ELF-1 (cell line): ENCODE measurements at places on chromosomes 2 and 18.

- no peak for DNase-seq
Observed at GRCh38 chr2:42881732-42882131, 89.3 kb upstream of the HAAO start.

GRCh38 chr2:231795525-231796327, 9.5 kb downstream of the COPS7B start:
- DNase-seq = peak; percentile 14

DNA sequence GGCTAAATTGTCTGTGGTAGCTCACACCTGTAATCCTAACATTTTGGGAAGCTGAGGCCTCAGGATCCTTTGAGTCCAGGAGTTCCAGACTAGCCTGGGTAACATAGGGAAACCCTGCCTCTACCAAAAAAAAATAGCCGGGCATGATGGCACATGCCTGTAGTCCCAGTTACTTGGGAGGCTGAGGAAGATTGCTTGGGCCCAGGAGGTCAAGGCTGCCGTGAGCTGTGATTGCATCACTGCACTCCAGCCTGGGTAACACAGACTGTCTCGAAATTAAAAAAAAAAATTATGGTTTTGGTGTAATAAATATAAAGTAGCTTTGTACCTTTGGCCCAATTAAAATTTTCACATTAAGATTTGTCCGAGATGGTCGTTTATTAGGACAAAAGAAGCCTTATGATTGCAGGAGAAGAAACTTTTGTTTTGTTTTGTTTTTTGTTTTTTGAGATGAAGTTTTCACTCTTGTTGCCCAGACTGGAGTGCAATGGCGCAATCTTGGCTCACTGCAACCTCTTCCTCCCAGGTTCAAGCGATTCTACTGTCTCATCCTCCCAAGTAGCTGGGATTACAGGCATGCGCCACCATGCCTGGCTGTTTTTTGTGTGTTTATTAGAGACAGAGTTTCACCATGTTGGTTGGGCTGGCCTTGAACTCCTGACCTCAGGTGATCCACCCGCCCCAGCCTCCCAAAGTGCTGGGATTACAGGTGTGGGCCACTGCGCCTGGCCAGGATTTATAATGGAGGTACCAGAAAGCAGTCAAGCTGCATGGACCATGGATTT, 4.1 kb downstream of the MTA3 start:
- no peak for DNase-seq

DNA sequence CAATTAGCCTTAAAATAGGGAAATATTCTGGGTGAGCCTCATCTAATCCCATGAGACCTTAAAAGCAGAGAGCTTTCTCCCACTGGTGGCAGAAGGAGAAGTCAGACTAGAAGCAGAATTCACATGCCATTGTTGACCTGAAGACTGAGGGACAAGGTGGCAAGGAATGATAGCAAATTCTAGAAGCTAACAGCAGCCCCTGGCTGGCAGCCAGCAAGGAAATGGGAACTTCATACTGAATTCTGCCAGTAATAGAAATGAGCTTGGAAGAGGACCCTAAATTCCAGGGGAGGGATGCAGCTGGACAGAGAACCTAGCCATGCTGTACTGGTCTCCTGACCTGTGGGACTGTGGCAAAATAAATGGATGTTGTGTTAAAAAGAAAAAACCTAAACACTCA, 19.5 kb downstream of the B3GNT7 start:
- DNase-seq = no peak

DNA sequence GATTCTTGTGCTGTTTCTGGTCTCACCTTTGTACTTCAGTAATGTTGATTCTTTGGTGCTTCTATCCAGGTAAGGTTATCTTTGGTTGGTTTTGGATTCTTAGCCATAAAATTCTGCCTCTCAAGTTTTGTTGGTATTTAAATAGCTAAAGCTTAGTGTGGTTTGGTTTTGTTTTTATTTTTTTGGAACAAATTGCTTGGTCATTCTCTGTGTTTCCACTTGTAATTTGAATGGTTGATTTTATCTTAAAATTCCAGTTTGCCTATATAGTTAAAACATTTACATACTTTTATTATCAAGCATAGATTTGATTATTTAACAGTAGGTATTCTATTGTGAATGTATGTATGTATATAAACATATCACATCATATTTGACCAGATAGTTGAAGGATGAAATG, 6.6 kb downstream of the NCOA1 start:
- no peak for DNase-seq

DNA sequence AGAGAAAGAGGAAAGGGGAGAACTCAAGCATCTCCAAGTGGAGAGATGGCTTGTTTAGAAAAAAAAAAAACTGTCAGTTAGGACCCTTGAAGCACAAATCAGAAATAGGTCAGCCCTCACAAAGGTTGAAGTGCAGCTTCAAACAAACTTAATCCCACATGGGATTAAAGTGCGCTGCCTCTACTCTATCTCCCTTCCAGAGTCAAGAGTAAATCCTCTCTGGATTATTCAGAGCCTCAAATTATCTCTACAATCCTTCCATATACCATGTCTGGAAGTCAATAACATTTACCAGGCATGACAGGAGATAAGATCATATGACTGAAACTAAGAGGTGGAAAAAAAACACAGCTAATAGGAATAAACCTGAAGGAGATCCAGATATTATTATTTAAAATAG, 69.8 kb downstream of the SMAD7 start:
- DNase-seq = peak; percentile 56

GRCh38 chr2:37232131-37232933, 874 bp downstream of the NDUFAF7 start:
- DNase-seq = peak; percentile 31

- no peak for DNase-seq
Observed at GRCh38 chr2:12770300-12770968, 53.7 kb downstream of the TRIB2 start.

GRCh38 chr2:236816197-236817170, 246.9 kb downstream of the ACKR3 start:
- DNase-seq = no peak

GRCh38 chr2:223976635-223977226, 19.5 kb downstream of the MRPL44 start:
- no peak for DNase-seq

DNA sequence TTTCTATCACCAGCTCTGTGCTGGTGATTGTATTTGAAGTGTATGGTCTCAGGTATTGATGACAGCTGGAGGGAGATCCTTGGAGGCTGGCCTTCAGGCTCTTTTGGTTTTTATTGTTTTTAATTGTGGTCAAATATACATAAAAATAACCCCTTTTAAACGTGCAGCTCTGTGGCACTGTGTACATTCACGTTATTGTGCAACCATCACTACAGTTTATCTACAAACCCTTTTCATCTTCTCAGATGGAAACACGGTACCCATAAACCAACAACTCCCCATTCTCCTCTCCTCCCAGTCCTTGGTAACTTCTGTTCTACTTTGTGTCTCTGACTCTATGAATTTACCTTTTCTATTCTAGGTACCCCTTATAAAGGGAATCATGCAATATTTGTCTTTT, 79.3 kb upstream of the ATP8B1 start:
- DNase-seq = no peak

GRCh38 chr18:37471637-37472036, 94.0 kb downstream of the CELF4 start:
- DNase-seq = peak; percentile 72

DNA sequence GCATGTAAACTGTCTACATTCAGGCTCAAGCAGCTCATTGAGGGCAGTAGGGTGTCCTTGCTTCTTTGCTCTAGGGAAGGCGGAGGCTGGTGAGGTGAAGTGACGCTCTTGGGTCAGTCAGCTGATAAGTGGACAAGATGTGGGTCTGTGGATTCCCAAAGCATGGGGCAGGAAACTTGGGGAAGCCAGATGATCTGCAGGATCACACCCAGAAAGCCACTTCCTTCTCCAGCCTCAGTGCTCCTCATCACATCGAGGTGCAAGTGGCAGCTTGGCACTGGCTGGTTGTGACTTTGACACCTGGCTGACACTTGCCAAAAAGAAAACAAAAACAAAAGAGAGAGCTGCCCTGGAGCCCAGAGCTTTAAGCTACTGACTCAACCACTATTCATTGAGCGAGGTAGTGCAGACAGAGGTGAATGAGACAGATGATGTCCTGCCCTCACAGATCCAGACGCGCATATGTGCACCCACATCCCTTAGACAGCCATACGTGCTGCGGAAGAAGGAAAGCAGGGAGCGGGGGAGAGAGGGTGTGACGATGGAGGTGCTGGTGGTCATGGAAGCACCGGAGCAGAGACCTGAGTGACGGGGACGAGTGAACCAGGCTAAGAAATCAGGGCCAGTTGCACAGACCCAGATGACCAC, 3.1 kb upstream of the CIB4 start:
- no peak for DNase-seq

DNA sequence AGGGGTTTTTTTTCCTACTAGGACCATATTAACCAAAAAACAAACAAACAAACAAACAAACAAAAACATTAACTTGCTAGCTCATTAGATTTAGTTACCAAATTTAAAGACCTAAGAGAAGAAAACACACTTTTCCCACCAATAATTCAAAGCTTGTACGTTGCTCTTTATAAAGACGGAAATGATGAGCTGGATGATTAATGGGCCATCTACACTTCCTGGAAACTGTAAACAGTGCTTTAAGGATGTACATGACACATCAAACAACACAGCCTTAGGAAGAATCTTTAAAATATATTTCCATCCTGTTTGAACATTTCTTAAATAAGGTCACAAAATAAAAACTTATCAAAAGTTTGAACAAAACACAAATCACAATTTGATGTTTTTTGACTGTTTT, 982 bp downstream of the BMP10 start:
- DNase-seq = no peak

DNA sequence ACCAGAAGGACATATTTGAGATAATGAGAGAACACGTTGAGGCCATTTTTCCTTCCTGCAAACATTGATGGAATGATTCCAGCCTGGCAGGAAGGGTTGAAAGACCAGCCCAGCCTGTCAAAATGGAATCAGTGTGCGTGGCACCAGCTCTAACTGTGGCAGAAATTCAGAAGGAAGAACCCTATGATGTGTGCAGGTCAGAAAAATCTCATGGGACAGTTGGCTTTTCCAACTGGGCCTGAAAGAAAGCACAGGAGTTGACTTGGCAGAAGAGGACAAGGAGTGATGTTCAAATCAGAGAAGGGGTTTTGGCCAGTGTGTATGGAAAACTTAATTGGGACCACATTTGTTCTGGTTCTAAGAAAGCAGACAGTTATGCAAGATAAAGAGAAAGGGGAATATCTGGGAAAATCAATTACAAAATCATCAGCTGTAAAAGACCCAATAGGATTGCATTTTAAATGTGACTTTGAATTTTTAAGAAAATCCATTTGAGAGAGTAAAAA, 192.8 kb upstream of the PID1 start:
- DNase-seq = no peak

DNA sequence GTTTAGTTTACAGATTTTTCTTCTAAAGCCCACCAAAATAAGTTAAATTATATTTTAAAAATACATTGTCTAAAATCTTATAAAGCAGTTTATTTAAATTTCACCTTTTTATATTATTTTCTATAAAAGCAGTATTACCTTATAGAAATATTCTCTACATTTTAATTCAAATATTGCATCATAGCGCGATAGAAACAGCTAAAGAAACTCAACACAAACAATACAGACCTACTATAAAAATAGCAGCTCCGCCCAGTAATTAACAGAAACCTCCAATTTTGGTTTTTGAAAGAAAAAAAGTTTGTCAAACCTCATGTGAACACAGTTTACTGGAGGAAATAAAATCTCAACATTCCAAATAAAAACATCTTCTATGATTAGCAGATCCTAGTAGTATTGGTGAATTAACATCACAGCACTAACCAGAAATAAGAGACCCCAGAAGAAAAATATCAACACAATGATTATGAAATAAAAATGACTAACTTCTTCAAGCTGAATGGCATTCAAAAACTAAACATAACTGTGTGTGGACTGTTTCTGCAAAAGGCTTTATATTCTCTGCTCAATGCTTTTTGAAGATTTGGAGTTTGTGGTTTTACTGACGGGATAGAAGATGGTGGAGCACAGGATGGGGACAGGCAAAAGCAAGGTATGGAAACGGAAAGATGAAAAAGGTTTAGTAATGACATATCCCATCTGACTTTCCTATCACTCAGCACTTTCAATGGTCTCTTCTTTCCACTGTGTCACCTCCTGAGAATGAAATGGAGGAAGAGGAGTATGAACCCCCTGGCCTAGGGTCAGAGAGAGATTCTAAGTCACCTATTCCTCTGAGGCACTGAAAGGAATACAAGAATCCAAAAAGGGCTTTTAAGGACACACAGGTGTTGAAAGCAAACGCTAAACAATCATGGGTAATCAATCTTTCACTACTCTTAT, 17.5 kb downstream of the MAP4K3 start:
- no peak for DNase-seq

DNA sequence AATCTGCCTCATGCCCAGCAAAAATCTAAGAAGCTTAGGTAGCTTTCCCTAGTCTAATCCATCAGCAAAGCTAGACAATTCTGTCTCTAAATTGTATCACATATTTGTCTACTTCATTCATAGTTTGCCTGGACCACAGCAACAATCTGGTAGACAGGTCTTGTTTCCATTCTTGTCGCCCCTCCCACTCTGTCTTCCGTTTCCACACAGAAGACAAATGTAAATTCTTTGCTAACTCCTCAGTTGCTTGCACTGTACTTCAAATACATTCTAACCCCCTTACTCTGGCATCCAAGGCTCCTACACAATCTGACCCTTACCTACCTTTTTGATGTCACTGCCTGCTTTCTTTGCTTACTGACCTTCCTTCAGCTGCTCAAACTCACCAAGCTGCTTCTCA, 40.1 kb downstream of the THUMPD2 start:
- DNase-seq = no peak

GRCh38 chr2:167862782-167863181, 384.6 kb downstream of the STK39 start:
- DNase-seq = no peak

GRCh38 chr18:59837586-59837985, 62.2 kb upstream of the PMAIP1 start:
- peak; percentile 80 for DNase-seq

DNA sequence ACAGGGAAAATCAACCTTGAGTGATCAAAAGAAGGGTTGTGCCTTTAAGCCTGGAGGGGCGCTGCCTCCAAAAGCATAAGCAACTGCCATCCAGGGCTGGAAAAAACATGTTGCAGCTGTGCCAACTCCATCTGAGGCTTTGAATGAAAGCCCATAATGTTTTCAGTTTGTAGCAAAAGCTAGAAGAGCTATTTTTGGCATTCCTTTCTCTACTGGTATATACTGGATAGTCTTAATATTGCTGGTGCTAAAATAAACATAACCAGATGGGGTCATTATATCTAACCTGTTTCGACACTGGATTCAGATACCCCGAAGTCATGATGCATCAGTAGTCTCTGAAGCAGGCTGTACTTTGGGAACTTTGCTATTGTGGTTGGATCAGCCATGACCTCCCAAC, 25.1 kb downstream of the ANXA4 start:
- no peak for DNase-seq

- no peak for DNase-seq
Observed at GRCh38 chr2:4965556-4966320, 726.4 kb upstream of the SOX11 start.
